ENCODE measurements at places on chromosomes 4 and X. TPM values are rescaled to one million over a fixed set of nuclear protein-coding genes. Genes with fewer than 3 reads are reported as not detected.

GRCh38 chr4:74282926-74283325 is 25.3 kb upstream of the EPGN start:
- DNase-seq = no peak

- no peak for DNase-seq
Observed at GRCh38 chr4:110654254-110654635, 31.4 kb upstream of the PITX2 start.

- no peak for DNase-seq
Observed at GRCh38 chrX:119579414-119579813, 5.1 kb downstream of the UBE2A start.

DNA sequence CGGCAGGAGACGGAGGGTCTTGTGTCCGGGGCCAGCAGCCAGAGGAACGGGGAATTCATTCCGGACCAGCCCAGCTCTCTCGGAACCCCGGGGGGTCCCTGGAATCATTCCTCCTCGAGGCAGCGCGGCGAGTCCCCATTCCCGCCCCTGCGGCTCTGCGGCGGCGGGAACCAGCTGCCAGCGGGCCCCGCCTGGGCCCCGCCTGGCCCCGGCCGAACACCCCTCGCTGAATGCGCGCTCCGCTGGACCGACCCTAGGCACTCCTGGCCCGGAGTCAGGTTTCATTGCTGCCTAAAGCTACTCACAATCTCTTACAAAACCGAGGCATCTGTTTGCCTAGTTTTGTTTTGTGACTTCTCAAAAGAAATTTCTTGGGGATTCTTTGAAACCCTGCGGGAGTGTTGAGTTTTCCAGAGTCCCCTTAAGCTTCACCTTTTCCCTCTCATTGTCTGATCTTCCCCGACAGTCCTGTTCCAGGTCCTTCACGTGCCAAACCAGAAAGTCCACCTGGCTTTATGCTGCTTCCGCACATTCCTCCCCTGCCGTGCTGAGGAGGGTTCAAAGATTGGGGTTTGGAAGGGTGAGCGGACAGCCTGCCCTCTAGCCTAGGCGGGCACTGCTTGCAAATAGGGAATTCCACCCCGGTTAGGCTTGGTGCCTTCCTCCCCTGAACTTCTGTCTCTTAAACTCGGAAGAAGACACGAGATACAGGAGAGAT is 789 bp downstream of the ARHGAP10 start:
- peak; percentile 34 for DNase-seq

DNA sequence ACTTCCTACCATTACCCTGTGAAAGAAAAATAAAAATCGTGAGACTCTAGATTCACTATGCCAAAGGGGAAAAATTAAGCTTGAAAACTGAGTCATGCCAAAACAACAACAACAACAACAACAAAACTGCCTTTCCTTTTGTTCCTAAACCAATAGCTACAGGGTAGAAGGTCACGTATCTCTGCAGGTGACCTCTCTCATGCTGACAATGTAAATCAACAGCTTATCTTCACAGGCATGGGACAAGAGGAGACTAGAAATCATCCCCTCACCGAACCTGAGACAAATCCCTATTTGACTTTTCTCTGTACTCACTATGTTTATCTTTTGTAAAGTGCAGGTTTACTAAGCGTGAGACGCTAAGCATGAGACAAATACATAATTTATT is 20.5 kb upstream of the AADAT start:
- no peak for DNase-seq

GRCh38 chrX:70052895-70053615 is 3.3 kb upstream of the AWAT2 start:
- no peak for DNase-seq

CCNG2 gene
- 5.6 TPM for total RNA-seq
